ENCODE measurements at places on chromosomes 16 and 17.

- peak; percentile 49 for DNase-seq
These were observed 55.1 kb downstream of the RPTOR start for GRCh38 chr17:80599546-80600305.

DNA sequence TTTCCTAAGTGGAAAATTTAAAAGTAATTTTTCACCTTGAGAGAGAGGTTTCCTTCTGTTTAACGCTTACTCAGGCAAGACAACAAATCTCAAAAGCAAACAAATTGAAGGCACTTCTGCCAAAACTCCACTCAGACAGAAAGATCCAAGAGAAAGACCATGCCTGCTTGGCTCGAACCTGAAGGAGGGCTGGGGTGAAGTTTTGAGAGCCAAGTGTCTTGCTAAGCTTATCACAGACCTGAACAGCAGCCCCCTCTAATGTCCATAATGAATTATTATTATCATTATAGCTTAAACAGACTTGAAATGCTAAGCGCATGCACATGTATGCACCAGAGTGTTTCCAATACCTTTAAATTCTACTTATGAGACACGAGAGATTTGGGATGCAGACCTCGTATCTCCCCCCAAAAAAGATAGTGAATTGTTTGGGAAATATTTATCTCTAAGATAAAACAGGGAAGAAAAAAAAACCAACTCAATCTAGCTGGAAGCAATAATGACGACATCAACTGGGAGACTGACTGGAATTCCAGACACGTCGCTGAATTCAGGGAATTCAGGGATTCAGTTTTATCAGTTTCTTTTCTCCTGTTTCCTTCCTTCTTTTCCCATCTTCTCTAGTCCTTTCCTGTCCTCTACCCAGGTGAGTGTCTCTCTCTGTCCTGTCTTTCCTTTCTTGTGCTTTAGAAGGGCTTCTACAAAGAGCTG is 473.2 kb downstream of the RBFOX1 start:
- DNase-seq: no peak

- no peak for DNase-seq
These were observed 447 bp downstream of the SDK2 start for GRCh38 chr17:73643852-73644144.

DNA sequence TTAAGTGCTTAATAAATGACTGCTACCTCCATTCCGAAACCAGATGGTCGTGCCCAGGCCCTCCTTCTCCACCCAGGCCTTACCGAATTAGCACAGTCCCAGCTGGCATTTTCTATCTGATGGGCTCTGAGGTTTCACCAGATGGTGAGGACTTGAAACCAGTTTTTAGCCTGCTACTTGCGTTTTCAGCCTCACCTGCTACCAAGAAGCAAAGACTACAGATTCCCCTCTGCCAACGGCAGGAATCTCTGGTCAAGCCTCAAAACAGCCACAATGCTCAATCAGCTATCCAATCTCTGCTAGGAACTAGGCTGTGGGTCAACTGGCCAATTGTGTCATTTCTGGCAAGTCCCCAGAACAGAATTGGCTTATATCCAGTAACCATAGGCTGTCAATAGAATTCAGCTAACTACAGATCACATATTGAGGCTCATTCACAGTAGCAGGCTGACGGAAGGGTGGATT is 11.7 kb downstream of the PECAM1 start:
- no peak for DNase-seq

GRCh38 chr17:20174588-20175265 is 165.6 kb downstream of the SPECC1 start:
- DNase-seq: no peak

GRCh38 chr16:87490096-87490798 is 2.6 kb downstream of the ZCCHC14 start:
- no peak for DNase-seq

DNA sequence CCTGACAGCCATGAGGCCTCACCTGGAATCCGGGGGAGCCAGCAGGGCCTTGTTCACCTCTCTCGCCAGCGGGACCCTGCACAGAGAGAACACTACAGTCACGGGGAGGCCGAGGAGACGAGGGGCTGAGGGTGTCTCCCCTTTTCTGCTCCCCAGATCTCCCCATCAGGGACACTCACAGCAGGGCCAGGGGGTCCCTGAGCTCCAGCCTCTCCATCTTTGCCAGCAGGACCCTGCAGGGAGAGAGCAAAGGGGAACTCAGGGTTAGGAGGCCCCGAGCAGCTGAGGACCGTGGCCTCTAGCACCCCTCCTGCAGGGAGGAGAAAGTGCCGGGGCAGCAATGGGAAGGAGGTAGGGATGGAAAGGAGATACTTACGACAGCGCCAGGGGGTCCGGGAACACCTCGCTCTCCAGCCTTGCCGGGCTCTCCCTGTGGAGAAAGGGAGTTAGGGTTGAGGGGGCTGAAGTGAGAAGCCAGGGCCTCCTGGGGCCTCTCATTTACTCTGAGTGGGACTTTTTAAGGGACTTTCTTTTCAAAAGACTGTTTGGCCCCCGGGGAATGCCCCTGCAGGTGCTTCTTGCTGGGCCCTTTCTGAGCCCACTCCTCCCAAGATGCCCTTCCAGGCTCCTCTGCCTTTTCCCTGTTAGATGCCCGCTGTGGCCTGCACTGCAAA is 8.7 kb downstream of the COL1A1 start:
- no peak for DNase-seq

GRCh38 chr16:75093598-75094540 is 22.7 kb downstream of the LDHD start:
- DNase-seq: no peak

DNA sequence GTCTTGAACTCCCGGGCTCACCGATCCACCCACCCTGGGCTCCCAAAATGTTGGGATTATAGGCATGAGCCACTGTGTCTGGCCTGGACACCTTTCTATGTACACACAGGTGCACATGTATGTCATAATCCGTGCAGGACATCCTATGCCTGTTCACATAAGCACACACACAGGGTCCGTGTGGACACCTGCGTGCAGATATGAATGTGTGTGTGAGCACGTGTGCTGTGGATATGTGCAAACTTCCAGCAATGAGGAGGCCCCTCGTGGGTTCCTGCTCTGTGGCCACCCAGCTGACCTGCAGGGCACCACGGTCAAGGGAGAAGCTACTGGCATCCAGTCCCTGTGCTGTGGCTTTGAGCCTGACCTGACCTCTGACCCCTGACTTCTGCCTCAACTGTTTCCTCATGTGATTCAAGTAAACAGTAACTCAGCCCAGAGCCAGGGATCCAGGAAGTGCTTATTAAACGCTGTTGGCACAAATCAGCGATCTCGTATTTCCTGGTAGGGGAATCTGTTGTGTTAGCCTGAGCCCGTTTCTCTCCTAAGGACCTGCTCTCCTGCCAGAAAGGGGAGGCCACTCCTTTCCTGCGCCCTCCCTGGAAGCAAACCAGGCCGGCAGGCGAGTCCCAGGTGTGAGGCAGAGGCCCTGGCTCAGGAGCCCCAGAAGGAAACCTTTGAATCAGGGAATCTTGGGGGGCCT is 6.5 kb downstream of the CPNE7 start:
- DNase-seq: no peak

- DNase-seq: no peak
These were observed 144.0 kb upstream of the IRX6 start for GRCh38 chr16:55179852-55180585.

GRCh38 chr16:1204933-1205332 is 20.1 kb downstream of the TPSG1 start:
- no peak for DNase-seq

DNA sequence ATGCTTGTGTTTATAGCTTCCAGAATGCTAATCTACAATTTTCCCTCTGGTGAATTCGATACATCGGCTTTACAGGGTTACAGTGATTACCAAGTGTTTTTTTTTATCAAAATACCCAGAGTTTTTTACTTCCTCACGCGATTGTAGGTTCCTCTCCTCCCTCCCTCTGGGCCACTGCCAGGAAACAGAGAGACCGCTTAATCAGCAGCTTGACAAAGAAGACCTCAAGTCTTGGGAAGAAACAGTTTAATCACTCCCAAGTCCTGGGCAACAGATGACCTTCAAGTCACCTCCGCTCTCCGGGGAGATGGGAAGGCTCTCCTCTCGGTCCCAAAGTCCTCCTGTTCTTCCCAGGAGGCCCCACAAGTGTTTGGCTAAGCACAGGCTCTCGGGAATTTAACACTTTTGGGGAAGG is 23.5 kb downstream of the SMTNL2 start:
- peak; percentile 95 for DNase-seq

GRCh38 chr17:14845591-14846281 is 419.4 kb downstream of the PMP22 start:
- DNase-seq: no peak

GRCh38 chr17:39404542-39405378 is 3.3 kb upstream of the FBXL20 start:
- DNase-seq: no peak

DNA sequence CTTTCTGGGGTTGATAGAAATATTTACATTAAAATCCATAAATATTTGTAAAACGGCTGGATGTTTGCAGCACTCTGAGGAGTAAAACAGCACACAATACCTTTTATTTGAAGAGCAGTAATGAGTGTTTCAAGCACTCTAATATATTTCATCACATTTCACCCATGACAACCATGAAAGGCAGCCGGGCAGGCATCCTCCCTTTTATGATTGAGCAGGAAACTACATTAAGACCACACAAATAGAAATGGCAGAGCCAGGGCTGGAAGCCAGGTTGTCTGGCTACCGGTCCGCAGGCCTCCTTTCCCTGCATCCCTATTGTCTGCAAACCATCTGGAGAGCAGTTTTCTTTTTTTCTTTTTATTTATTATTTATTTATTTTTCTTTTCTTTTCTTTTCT is 23.1 kb upstream of the GPRC5C start:
- DNase-seq: no peak

DNA sequence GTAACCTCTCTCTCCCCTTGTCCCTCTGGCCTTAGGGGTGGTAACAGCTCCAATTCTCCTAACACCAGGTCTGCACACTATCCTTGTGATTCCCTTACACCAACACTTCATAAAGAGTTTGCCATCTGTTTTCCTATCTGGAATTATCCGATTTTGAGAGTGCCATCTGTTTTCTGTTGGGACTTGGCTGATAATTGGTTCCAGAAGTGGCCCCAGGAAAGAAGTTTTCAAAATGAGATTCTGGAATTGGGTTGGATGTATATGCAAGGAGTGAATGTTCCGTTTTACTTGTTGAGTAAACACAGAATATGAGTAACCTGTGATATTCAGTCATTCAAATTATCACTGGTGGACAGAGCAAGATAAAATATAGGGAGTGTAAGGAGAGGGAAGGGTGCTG is 134.1 kb upstream of the HS3ST3A1 start:
- DNase-seq: no peak

GRCh38 chr17:50102164-50102991 is 7.2 kb downstream of the PDK2 start:
- DNase-seq: no peak

DNA sequence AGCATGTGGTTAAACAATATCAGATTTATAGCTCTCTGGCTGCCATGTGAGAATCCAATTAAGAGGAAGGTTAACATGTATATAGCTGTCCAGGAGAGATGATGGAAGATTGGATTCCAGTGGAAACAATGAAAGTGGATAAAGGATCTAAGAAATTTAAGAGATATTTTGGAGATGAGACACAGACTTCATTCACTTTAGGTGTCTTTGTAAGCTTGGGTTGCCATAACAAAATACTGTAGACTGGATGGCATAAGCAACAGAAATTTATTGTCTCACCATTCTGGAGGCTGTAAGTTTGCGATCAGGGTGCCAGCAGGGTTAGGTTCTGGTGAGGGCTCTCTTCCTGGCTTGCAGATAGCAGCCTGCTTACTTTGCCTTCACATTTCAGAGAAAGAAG is 155.9 kb upstream of the MYOCD start:
- DNase-seq: no peak

DNA sequence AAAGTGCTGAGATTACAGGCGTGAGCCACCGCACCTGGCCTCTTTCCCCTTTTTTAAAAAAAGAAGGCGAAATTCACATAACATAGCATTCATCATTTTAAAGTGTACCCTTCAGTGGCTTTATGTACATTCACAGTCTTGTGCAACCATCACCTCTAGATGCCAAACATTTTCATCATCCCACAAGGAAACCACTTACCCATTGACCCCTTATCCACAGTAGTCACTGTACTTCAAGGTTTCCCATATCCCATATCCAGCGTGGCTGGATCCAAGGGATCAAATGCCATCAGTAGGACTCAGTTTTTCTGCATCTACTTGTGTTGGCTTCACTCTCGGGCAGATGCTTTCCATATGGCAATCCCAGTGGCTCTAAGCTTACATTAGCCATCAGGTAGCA is 50.3 kb downstream of the BMERB1 start:
- DNase-seq: no peak

DNA sequence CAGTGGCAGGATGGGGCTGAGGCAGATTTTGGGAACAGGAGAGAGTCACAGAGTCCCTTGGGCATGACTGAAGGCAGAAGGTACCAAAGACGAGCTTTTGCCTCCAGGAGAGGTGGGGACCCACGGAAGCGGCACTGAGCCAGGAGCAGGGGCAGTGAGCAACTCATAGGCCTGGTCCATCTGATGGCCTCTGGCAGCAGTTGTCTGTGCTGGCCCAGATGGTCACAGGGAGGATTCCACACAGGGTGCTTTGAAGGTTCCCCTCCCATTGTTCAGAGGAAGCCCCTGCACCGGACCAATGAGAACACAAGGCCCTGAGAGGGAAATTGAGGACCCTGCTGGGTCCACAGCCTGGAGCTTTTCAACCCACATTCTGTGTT is 360.3 kb upstream of the TNRC6C start:
- no peak for DNase-seq

DNA sequence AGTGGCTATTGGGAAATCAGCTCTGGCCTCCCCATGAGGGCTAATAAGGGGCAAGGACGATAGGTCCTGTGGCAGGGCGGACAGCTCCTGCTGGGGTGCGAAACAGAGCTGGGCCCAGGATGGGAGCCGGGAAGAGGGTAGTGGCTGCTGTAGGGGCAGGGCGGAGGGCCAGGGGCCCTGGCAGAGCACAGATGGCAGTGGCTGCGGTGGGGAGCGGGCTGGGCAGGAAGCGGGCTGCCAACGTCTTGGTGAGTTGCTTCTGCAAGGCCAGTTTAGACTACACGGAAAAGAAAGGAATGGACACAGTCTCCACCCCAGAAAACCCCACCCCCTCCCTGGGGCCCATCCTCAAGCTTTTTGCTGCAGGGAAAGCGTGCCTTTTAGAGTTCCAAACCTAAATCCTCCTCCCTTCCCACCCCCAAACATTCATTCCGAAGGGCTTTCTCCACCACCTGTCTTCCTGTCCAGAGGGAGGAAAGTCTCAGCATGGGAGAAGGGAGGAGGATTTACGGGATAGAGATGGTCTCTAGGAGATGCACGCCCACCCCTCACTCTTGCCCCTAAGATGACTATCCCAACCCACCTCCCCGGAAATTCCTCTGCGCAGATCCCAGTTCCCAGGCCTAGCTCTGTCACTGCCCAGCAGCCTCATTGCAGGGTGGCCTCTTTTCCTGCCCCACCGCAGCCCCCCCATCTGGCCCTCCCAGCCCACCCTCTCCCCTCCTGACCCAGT is 7.1 kb downstream of the NKIRAS2 start:
- DNase-seq: no peak

DNA sequence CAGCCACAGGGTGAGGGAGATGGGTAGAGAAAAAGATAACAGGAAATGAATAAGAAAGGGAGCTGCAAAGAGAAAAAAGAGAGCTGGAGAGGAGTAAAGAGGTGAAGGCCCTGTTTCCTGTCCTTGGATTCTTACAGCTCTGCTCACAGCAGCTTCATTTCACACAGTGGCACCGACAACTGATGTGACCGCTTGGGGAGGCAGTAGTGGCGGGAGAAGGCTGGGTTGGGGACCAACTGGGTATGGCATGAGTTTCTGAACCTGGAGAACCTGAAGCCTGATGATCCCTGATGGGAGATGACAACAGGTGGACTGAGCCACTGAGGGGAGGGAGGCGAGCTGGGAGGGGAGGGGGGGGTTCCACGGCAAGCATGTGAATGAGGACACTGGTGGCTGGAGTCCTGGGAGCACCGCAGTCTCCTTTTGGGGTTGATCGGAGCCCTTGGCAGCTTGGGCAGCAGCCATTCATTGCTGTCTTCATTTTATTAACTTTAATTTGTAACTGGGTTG is 34.3 kb upstream of the TOB1 start:
- DNase-seq: no peak
